Nephron progenitor cell (in vitro differentiated cells): ENCODE measurements at places on chromosomes 5 and 9.
A peak's percentile ranks its signal among the peaks of the same experiment; 100 is the strongest.

- peak; percentile 27 for DNase-seq
Measured at GRCh38 chr5:73135429-73136054, 15.2 kb downstream of the TMEM171 start.

DNA sequence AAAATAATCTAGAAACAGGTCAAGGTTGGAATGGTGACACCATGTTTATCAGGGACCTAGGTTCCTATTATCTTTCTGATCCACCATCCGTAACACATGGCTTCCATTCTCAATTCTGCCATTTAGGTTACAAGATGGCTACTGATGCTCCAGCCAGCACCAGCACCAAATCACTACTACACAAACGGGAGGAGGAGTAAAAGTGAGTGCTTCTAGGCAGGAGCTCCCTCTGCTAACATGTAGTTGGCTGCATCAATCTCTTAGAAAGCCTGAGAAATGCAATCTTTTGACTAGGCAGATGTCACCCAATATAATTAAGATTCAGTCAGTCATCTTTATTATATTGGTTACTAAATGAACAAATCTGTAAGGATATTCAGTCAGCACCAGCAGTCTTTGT, 515.9 kb downstream of the RAB3C start:
- DNase-seq: no peak

DNA sequence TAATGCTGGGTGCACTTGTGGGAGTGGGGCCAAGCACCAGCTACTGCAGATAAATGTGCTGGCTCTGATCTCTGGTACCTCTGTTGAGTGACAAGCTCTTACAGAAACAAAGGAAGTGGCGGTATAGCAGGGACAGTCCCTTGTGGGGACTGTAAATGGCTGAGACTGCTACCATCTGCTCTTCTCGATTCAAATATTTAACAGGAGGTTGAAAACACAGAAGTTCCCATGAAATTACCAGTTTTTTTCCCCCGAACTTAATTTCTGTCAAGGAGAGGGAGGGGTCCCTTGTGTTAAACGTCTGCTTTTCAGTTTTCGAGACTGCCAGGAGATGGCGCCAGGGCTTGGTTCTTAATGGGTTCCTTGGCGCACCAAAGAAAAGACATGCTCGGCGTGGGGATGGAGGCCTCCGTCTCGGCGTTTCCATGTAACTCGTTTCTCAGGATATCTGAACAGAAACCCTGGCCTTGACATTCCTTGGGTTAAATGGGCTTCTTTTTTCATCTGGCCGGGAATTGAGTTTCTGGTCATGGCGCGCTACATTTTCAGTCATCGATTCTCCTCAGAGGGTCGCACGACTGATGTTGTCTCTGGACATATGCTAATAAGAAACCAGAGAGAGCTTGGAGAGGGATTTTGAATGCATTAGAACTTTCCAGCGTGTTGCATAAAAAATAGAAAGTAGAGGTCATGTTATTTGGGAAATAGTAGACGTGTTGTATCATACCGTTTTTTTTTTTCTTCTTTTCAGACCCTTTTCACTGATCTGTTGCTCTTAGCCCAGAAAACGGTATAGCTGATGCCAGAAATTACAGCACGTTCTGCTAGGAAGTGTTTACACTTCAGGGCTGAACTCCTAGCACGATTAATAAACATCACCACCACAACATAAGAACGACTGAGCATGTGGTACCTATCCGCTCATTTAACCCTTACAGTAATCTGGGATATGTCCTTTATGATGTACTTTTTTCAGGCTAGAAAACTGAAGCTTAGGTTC, 64.0 kb downstream of the CARTPT start:
- peak; percentile 81 for DNase-seq

GRCh38 chr5:79329453-79329852, 93.5 kb downstream of the JMY start:
- DNase-seq: no peak

DNA sequence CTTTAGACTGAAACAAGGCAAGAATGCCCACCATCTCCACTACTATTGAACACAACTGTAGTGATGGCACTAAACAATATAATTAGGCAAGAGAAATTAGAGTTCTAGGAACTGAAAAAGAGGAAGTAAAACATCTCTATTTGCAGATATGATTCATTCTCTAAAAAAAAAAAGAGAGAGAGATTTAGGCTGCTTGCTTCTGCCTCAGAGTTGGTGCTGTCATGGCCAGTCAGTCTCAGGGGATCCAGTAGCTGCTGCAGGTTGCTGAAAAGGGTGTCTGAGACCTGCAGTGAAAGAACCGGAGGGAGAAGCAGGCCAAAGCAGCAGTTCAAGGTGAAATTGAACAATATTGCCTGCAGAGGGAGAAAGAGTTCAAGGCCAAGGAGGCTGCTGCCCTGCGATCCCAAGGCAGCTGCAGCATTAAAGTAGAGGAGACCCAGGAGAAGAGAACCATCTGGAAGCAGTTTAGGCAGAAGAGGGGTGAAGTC, 72.5 kb downstream of the AP3B1 start:
- DNase-seq: no peak

GRCh38 chr5:37002176-37002751, 125.7 kb downstream of the NIPBL start:
- DNase-seq: no peak

- DNase-seq: peak; percentile 68
Measured at GRCh38 chr5:84383816-84384603, 670 bp downstream of the EDIL3 start.

DNA sequence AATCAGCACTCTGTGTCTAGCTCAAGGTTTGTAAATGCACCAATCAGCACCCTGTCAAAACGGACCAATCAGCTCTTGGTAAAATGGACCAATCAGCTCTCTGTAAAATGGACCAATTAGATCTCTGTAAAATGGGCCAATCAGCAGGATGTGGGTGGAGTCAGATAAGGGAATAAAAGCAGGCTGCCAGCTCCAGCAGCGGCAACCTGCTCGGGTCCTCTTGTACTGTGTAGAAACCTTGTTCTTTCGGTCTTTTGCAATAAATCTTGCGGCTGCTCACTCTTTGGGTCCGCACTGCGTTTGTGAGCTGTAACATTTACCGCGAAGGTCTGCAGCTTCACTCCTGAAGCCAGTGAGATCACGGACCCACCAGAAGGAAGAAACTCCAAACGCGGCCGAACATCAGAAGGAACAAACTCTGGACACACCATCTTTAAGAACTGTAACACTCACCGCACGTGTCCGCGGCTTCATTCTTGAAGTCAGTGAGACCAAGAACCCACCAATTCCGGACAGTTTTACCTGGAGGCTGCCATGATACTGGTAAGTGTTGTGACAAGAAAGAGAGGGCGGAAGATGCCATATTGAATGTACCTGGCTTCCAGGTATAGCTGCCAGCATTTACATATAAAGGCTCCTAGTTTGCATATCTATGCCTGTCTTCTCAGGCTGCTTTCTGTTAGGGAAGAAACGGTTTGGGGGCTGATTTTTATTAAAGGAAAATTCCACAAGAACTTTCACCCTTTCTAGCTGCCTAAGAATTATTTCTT, 758.5 kb upstream of the CTNND2 start:
- DNase-seq: no peak

DNA sequence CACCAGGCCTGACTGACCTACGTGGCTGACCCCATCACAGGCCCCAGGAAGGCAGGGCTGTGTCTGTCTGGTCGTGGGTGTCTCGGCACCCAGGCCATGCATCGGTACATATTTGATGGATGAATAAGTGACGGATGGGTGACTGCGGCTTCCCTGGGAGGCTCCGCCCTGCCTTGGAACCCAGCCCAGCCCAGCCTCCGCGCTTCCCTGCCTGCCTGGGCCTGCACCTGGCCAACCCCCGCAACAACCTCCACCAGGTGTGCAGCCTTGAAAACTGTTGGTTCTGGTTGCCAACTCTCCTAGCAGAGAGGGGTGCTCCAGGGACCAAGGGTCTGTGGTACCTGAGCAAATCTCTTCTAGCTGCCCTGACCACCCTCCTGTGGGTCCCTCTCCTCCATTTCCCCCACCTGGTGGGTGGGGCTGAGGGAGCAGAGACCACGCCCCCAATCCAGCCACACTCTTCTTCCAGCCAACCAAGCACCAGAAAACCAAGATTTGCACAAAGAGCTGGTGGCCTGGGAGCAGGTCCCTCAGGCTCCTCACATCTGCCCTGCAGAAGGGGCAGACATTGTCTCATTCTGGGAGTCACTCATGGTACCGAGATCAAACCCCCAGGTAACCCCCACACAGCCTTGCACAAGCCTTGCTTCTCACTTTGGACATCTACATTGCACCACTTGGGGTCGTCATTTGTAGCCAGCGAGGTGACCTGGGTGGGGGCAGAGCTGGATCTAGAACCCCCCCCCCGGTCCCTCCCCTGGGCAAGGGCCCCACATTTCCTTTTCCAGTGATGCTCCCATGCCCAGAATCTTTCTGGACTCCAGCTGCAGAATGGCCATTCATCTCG, 100.6 kb upstream of the IER5L start:
- no peak for DNase-seq

DNA sequence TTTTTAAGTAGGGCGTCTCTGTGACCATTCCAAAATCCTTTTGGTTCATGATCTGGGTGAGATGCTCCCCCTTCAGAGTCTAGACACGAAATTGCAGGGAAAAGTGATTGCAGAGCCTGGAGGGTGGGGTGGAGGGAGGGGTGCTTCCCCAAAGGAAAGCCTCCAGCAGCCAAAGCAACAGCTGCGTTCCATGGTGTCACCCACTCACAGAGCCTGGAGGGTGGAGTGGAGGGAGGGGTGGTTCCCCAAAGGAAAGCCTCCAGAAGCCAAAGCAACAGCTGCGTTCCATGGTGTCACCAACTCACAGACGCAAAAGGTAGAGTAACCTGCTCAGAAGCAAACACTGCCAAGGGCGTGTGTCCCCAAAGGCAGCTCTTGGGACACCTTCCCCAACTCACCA, 22.6 kb downstream of the SLC6A18 start:
- no peak for DNase-seq

- no peak for DNase-seq
Measured at GRCh38 chr9:15606643-15607472, 54.0 kb downstream of the CCDC171 start.

GRCh38 chr9:134913041-134913712, 4.5 kb downstream of the FCN1 start:
- DNase-seq: no peak

GRCh38 chr5:151663617-151664293, 23.0 kb downstream of the SPARC start:
- no peak for DNase-seq

- DNase-seq: no peak
Measured at GRCh38 chr5:151012862-151013261, 7.5 kb upstream of the GPX3 start.

GRCh38 chr9:87035879-87036278, 88.6 kb upstream of the GAS1 start:
- DNase-seq: no peak

DNA sequence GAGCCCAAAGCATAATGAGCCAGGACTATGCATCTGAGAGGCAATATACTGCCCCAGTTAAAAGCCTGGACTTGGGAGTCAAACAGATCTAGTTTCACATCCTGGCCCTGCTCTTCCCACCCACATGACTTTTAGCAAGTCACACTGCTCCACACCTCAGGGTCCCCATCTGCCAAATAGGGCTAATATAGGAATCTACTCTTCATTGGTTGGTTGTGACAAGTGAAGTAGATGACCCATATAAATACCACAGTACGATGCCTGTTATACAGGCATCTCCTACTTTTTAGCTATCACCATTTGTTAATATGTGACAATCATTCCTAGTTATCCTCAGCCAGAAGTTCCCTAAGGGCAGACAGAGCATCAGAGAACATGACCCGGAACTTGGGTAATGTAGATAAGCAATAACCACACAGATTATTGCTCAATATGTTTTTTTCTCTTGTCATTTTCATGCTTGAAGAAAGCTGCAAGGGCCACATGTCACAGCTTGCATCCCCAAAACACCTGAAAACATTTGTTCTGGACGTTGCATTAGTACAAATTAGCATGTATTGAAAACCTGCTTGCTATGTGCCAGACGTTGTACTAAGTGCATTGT, 20.4 kb downstream of the ADAM19 start:
- no peak for DNase-seq

DNA sequence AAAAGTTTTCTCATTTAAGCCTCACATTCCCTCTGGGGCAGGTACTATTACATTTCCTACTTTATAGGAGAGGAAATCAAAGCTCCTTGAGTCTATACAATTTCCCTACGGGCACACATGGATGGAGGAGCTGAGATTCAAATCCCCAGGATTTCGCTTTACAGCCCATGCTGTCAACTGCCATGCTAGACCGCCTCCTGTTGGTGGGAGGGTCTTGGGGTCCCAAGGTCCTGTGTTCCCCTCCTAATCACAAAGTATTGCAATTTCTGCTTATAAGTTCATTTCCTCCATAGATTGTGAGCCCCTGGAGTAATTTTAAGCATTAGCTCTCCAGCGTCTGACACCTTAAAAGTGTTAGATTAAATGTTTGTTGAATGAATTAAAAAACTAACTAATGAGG, 95.9 kb upstream of the SMARCA2 start:
- DNase-seq: no peak

DNA sequence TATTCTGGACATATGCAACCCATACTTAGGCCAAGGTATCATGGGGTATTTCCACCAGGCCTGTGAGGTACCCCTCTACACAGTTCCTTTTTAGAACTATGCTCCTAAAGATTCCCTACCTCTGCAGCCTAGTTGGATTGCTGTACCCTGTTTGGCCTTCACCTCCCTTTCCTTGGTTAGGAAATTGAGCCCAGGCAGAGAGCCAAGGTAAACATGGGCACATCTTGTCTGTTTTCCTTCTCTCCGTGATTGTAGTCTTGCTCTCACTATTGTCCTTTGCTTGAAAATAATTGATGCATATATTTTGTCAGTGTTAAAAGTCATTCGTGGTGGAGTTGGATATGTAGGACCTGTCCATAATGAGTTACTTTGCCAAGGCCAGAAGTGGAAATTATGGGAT, 26.7 kb downstream of the BDP1 start:
- no peak for DNase-seq

GRCh38 chr5:74056107-74056788, 430.3 kb downstream of the ARHGEF28 start:
- DNase-seq: no peak

DNA sequence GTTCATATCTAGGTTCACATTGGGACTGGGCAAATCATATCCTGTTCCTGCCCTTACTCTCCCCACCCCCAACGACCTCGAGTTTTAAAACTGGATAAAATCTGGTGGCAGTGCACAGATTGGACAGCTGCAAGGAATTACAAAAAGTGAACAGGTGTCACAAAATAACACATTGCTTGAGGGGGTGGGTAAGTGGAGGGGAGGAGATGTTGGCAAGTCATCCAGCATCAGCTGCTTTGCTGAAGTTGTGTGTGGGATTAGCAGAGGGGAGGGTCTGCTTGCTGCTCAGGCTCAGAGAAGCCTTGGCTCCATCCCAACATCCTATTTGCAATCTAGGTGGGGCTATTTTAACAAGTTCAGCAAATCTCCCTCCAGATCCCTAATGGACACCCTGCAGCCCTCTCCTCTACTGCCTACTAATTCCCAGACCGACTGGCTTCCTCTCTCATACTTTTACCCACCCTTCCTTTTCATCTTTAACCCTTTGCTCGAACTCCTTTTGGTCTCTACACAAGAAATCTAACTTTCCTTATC, 39.8 kb upstream of the SLC24A2 start:
- DNase-seq: no peak

DNA sequence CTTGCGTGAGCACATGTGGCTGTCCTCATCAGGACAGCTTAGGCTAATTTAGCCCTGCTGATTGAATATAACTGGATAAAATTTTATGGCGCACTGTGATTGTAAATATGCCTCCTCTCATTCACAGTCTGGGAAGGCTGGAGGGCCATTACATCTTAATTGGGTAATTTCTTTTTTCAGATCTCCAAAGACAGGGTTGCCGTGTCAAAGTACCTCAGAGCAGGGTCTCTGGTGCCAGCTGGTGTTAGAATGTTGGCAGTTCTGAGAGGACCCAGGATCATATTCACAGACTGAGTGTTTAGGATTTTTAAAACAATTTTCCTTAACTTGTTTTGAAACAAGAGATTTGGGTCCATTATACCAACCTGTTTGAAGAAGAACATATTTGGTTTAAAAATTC, 455.7 kb upstream of the TLE4 start:
- no peak for DNase-seq
